Activated CD4-positive, alpha-beta T cell treated with anti-CD3 and anti-CD28 coated beads for 4 hours (primary cell): ENCODE measurements at places on chromosomes 6 and 20.

GRCh38 chr6:1385129-1386037, 4.0 kb upstream of the FOXF2 start:
- no peak for DNase-seq

DNA sequence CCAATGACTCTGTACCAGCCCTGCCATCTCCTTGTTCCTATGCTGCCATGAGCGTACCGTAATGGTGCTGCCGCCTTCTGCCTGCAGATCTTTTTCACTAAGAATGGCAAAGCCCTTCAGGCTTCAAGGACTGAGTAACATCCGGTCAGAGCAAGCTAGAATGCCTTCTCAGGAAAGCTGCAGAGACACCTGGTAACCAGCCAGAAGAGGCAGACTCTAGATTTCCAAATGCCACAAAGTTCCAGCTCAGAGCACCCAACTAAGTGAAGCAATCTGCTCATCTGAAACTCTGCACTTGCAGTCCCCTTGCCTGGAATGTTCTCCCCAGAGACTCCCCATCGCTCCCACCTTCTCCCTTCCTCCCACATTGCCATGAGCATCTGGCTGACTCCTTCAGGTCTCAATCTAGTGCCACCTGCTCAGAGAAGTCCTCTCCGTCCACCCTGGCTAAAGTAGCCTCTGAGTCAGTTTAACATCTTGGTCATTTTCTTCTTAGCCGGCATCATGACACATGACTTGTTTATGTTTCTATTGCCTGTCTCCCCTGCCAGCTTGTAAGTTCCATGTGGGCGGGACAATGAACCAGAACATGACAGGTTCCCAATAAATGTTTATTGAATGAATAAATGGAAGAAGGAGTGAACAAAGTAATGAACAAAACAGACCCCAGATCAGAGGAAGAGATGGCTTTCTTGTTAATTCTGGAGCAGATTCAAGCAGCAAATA, 6.9 kb upstream of the OCSTAMP start:
- DNase-seq: no peak

DNA sequence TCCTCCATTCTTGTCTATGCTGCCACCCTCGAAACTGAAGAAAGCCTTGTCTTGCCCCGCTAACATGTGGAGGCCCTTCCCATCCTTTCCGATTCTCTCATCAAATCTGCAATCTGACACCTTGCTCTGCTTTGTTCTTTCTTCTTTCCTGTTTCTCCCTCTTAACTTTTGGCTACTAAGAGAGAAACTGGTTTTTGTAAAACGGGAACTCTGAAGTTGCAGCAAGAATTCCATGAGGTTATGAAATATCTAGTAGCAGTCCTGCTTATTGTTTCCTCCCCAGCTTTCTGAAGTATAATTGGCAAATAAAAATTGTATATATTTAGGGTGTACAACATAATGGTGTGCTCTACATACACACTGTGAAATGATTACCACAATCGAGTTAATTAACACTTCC, 80.2 kb downstream of the MAP7 start:
- DNase-seq: no peak

DNA sequence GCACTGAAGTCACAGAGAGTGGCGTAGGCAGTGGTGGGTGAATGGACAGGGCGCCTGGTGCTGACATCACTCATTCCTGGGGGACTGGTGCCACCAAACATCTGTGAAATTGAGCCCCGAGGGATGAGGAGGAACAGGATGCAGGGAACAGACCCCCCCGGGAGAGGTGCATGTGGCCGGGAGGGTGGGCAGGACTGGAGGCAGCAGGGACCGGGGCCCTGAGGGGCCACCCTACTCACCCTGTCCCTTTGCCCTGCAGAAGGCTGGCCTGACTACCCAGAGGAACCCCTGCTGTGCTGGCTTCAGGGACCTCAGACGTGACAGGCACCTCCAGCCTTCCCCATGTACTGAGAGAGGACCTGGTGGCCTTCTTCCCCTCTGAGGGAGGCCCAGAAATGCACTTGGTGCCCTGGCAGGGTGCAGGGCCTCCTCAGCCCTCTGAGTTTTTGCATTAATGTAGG, 25.1 kb downstream of the SYNDIG1 start:
- no peak for DNase-seq

- no peak for DNase-seq
Observed at GRCh38 chr6:119643876-119644275, 294.3 kb upstream of the MAN1A1 start.

DNA sequence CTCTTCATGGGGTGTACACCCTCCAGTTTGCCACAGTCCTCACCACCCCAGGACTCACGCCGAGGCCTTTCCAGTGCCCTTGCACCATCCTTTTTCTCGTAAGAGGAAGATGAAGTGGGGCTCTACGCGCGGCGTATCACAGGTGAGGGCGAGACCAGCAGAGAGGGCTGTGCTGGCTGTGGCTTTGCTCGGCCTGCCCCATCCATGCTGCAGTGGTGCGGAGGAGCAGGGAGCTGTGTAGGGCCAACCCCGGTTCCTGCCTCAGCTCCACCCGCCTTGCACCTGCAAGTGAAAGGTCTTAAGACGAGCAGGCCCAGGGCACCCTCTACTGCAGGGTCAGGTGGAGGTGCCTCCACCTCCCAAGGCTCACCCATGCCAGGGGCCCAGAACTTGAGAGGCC, 24.1 kb downstream of the RBCK1 start:
- no peak for DNase-seq

GRCh38 chr6:43454290-43454695, 1.1 kb downstream of the DLK2 start:
- DNase-seq: peak; percentile 56

DNA sequence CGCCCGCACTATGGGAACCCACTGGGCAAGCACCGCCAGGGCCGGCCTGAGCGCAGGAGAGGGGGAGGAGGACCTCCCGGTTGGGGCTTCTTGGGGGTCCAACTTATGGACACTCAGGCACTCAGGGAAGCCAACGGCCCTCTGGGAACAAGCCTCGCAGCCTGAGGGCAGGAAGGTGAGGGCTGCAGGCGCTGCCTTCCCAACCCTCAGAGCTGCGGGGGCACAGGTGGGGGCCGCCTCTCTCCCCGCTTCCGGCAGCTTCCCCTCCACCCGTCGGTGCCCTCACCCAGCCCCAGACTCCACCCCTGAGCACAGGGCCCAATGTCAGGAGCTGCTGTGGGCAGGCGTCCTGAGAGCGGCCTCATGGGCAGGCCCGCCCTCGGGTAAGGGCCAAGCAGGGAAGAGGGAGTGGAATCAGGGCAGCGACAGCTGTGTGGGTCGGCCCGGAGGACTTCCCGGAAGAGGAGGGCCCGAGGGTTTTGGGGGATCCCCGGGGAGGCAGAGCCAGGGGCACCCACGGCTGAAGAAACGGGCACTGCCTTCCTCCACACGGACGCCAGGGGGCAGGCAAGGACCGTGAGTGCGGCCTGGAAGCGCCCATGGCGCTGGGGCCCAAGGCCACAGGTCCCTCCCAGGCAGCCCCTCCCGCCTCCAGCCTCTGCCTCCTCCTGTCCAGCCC, 488 bp upstream of the PTK6 start:
- DNase-seq: peak; percentile 91

- DNase-seq: no peak
Observed at GRCh38 chr6:51261691-51262090, 443.0 kb downstream of the TFAP2B start.

DNA sequence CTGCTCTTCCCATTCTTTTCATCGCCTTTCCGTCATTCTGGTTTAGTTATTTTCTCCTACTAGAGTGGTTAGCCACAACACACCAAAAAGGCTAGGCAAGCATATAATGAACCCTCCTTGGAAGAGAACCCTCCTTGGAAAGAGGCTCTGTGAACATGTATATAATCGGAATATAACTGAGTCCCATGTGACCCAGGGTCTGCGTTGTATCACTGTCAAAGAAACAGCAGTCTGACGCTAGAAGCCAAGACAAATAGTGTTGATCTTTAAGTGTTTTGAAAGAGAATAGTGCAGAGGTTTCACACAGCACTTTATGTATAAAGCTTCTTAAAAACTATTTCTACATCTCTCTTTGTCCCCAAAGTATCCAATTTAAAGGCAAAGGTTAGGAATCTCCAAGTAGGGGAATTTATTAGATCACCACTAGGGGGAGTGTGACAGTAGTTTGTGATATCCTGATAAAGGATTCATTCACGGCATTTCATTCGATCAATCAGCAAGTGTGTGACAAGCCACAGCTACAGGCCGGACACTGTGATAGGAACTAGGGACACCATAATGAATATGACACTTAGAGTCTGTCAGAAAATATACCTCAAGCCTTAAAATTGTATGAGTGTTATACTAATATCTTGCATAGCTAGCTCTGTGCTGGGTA, 395.3 kb downstream of the CD109 start:
- no peak for DNase-seq

DNA sequence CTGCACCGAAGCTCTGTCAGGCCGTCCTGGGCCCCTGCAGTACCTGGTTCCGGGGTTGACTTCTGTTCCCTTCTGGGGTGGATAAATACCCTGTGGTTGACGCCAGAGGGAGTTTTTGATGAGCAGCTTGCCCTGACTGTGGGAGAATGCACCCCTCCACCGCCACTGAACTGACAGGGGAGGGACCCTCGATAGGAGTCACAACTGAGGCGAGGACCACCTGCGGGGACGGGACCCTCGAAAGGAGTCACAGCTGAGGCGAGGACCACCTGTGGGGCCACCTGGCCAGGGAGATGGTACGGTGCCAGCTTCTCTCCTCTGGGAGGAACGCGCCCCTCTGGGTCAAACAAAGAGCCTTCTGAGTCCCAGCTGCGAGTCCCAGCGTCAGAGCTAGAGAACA, 100.1 kb upstream of the FRMD1 start:
- DNase-seq: no peak

- no peak for DNase-seq
Observed at GRCh38 chr20:3312940-3313682, 74.1 kb upstream of the SLC4A11 start.
